C1 segment of cervical spinal cord (tissue), 14 donors: ENCODE measurements at places on chromosomes 11 and 22.

- DNase-seq: no peak
Measured at GRCh38 chr11:60984636-60985035, 13.2 kb downstream of the CD6 start.

GRCh38 chr22:23752090-23752691 lies 1.3 kb upstream of the ZNF70 start:
- DNase-seq: no peak

GRCh38 chr22:29803190-29803589 lies 34.9 kb downstream of the ASCC2 start:
- no peak for DNase-seq

- no peak for DNase-seq
Measured at GRCh38 chr11:120186774-120187591, 23.8 kb upstream of the OAF start.

DNA sequence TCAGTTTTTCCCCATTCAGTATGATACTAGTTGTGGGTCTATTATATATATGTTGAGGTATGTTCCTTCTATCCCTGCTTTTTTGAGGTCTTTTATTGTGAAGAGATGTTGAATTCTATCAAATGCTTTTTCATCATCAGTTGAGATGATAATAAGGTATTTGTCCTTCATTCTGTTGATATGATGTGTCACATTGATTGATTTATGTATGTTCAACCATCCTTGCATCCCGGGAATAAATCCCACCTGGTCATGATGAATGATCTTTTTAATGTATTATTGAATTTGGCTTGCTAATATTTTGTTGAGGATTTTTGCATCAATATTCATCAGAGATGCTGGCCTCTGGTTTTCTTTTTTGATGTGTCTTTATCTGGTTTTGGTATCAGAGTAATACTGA lies 26.0 kb downstream of the ENDOD1 start:
- no peak for DNase-seq

- DNase-seq: no peak
Measured at GRCh38 chr11:13339195-13340153, 61.9 kb downstream of the BMAL1 start.

DNA sequence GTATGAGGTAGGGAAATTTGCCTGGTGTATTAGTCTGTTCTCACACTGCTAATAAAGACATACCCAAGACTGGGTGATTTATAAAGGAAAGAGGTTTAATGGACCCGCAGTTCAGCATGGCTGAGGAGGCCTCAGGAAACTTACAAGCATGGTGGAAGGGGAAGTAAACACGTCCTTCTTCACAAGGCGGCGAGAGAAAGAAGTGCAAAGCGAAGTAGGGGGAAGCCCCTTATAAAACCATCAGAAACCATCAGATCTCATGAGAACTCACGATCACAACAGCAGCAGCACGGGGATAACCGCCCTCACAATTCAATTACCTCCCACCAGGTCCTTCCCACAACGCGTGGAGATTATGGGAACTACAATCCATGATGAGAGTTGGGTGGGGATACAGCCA lies 12.0 kb upstream of the RFPL2 start:
- no peak for DNase-seq

- no peak for DNase-seq
Measured at GRCh38 chr11:79047321-79047720, 393.5 kb downstream of the TENM4 start.
